ENCODE measurements at places on chromosomes 1 and 21.

GRCh38 chr1:208110296-208110695 is 133.9 kb downstream of the PLXNA2 start:
- no peak for DNase-seq

DNA sequence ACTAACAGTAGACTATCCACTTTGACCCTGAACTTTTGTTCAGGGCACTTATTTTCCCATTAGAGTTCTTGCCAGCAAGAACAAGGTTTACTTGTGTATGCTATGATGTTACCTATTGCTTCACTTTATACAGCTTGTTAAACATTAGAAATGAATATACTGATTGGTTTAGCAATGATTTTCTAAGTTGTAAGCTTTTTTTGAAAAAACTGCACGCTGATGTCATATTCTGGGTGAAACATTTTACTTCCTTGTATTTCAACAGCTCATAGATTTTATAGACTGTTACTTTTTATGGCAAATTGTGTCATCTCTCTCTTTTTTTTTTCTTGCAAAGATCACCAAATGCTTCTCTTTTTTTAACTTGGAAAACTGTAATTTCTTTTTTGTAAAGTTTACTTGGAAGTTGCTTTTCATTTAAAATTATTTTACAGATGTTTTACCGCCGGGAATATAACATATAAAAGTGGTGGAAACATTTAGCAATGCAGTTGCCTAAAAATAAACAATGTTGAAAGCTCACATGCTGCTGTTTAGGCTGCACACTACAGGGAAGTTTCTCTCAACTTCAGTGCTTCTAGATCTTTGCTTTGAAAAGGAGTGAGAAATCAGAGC is 215.3 kb upstream of the NFIA start:
- DNase-seq: no peak

GRCh38 chr1:216742625-216743024 is 19.4 kb upstream of the ESRRG start:
- DNase-seq: no peak

DNA sequence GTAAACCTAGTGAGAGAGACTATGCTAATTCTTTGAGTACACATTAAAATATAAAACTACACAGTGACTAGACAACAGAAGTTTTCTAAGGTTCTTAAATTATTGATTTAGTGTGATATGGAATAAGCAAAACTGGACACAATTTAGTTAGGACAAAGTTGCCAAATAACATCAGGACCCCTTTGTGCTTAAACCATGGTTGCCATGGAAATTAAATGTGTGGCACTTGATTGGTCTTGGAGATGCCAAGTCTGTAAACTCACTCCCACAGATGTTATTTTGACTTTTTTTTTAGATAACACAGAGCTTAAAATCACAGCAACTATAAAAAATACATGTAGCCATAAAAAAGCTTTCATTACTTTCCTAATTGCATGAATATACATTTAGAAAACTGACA is 234.6 kb downstream of the BRINP3 start:
- no peak for DNase-seq

GRCh38 chr1:203704120-203704519 is 60.9 kb upstream of the LAX1 start:
- DNase-seq: no peak

GRCh38 chr1:208358651-208359050 is 114.5 kb upstream of the PLXNA2 start:
- no peak for DNase-seq

GRCh38 chr1:110443451-110443850 is 7.5 kb upstream of the PROK1 start:
- no peak for DNase-seq

- no peak for DNase-seq
Measured at GRCh38 chr1:39170731-39171667, 33.5 kb upstream of the MACF1 start.

- DNase-seq: no peak
Measured at GRCh38 chr21:34593954-34594531, 20.9 kb downstream of the RCAN1 start.

GRCh38 chr1:244218220-244218619 is 167.1 kb downstream of the ZBTB18 start:
- DNase-seq: no peak

- DNase-seq: no peak
Measured at GRCh38 chr1:109977657-109978378, 6.7 kb upstream of the AHCYL1 start.

DNA sequence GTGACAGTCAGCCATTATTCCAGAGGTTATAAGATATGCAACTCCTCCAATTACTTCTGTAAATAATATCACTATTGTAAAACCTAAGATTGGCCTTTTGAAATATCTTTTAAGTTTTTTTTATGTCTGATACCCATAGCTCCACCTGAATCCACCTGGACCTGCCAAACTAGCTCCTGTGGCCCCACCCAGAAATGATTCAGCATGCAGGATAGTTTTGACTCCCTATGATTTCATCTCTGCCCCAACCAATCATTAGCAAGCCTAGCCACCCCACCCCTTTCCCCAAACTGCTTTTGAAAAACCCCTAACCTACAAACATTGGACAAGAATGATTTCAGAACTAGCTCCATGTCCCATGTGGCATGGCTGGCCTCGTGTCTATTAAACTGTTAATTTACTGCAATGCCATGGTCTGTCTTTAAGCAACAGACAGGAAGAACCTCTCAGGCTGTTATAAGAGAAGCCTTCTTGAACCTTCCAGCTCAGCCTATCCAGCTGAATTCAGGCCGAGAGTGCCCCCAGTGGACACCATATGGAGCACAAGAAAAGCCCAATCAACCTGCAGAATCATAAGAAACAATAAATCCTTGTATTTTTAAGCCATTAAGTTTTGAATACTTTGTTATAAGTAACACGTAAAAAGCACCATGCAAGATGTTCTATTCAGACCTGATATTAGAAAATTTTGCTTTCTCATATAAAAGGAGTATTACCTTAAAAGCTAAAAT is 263.0 kb upstream of the ZRANB2 start:
- DNase-seq: no peak

- no peak for DNase-seq
Measured at GRCh38 chr1:206702260-206702659, 17.6 kb downstream of the MAPKAPK2 start.

- no peak for DNase-seq
Measured at GRCh38 chr1:95003433-95003738, 69.4 kb downstream of the ALG14 start.

- DNase-seq: no peak
Measured at GRCh38 chr1:56901716-56902115, 47.1 kb downstream of the C8A start.

GRCh38 chr1:16070640-16071355 is 2.7 kb downstream of the FAM131C start:
- DNase-seq: no peak

DNA sequence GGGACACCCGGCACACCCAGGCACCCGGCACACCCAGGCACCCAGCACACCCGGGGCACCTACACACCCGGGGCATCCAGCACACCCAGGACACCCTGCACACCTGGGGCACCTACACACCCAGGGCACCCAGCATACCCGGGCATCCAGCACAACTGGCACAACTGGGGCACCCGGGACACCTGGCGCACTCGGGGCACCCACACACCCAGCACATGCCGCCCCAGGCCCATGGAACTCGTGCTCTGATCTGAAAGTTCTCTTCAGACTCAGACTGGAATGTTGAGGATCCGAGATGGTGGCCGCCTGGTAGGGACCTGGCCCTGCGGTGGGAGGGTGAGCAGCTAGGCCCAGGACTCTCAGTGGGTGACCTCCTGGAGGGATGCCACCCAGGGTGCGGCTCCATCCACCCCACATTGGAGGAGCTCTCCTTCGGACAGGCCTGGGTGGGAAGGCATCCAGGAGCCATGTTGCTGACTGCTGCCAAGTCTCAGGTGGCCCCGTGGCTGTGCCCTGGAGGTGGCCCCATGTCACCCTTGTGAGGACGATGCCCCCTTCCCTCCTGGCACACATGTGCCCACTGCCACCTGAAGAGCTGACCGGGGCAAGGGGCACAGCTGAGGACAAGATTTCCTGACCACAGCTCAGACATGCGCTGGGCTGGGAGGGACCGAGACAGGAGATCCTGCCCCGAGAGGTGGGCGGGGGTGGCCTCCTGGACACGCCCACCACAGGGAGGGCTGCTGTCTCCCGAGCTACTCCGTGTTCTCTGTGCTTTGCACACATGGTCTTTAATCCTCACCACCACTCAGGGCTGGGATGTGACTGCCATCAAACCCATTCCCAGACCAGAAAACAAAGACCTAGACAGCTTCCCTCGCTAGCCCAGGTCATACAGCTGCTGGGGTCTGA is 37.0 kb downstream of the UBE2G2 start:
- DNase-seq: no peak

DNA sequence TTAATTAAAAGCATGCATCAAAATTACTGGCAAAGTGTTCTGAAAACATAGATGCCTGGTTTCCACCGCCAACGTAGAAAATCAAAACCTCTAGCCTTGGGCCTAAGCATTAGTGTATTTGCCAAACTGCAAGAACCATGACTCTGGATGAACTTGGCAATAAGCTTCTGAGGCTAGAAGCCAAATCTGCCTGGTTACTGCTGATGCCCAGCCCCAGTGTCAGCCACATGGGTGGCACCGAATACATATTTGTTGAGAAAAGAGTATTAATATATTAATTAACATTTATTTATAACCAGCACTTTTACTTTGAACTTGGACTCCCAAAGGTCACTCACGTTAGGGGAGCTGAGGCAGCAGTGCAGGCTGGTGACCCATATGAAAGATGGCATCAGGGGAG is 140.6 kb upstream of the HMGB4 start:
- no peak for DNase-seq

DNA sequence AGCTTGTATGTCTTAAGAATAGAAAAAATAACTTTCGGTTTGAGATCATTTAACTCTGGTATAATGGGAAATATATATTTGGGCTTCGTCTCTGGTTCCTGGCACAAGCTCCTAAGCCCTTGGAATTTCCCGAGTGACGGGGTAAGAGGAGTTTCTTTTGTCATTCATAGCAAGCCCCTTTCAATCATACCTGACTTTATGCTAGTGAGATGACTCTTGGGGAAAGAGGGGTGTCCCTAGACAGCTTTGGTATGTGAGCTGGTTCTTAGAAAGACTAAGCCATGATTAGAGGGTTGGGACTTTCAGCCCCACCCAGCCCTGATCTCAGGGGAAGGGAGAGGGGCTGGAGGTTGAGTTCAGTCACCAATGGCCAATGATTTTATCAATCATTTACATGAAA is 13.9 kb upstream of the MTARC1 start:
- no peak for DNase-seq

DNA sequence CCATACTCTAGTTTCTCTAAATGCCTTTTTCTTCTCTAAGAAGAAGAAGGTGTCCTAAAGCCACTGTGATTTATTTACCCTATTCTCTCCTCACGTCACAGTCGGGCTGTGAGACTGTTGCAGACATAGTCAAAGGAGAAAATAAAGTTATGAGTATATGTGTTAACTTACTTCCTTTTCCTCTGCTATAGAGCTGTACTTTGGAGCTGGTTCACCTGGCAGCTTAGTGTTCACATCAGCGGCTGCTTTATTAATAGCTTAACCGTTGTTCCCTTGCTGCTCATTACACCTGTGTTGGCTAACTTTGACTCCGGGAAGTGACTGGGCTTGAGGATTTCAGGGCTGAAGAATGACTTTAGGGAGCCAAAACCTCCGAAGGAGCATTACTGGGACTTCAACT is 3.6 kb downstream of the PFKFB2 start:
- no peak for DNase-seq

Measured in NCI-H1048 (cell line).